ENCODE measurements at places on chromosomes 3 and 15. TPM values are rescaled to one million over a fixed set of nuclear protein-coding genes. Genes with fewer than 3 reads are reported as not detected.

DNA sequence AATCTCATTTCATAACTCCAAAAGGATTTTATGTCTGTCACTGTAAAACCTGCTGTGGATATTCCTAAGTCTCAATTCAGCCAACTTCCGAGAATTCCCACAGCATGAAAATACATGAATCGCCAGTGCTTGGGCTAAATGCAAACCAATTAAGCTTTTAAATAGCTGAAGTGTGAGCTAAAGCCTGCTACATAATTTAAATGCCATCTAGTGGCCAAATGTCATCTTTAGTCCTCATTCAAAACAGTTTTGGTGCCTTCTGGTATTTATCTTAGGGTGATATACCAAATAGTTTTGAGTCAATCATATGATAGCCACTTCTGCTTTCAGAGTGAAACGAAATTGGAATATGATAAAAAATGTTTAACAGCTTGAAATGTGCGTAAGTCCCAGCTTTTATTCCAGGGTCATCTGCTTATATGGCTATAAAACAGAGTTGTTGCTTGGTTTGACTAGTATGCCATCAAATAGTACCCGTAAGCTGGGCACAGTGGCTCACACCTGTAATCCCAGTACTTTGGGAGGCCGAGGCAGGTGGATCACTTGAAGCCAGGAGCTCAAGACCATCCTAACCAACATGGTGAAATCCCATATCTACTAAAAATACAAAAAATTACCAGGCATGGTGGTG, 41.8 kb upstream of the CCNL1 start:
- no peak for DNase-seq

GRCh38 chr3:125262161-125262560, 49.6 kb upstream of the SLC12A8 start:
- no peak for DNase-seq

- DNase-seq, result no peak
Measured at GRCh38 chr15:100623301-100623700, 20.9 kb downstream of the ASB7 start.

DNA sequence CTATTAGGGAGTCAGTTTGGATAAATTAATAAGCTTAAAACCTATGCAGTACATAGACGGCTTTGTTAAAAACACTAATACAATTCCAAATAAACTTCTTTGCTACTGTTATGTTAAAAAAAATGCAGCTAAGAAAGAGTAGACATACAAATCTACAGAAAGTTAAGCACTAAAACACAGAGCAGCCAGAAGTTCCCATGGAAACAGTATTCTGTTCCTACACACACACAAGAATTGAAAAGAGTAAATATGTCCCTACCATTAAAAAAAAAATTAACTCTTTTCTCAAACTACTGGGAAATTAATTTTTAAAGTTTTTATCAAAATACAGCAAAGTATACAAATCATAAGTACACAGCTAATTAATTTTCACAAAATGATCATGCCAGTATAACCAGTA, 71.6 kb downstream of the CLASP2 start:
- no peak for DNase-seq

- no peak for DNase-seq
Measured at GRCh38 chr15:75050283-75050682, 26.9 kb downstream of the PPCDC start.

DNA sequence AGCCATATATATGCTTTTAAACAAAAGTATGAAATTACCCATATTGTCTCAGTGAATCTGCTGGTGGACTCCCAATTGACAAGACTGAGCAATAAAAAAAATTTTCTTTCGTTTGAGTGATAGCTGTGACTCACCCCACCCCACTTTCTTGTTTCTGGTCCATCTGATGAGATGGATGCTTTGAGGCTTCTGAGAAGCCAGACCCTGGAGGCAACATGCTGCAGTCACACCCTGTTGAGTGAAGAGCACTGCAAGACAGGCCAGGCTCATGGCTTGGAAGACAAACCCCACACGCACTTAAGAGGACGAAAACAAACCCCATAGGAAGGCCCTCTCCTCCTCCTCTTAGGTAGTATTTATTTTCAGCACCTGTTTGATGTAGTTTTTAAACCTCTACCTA, 276.0 kb upstream of the TTC14 start:
- no peak for DNase-seq

GRCh38 chr3:178457511-178457910, 78.7 kb upstream of the KCNMB2 start:
- no peak for DNase-seq

DNA sequence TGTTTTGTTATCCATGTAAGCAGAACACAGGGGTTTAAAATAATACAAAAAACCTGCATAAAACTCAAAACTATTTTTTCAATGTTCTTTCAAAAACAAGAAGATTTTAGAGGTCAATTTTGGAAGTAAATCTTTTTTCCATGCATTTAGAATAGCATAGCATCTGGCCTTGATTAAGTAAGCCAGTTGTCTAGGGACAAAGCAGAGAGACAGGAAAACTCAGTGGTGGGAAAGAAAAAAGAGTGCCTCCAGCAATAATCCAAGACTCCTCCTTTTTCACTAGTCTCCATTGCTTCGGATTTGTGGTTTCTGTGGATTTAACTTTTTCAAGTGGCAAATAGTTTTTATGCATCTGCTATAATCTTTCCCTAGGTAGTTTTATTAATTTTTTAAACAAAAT, 88.9 kb downstream of the SUCNR1 start:
- no peak for DNase-seq

GRCh38 chr3:81452418-81452817, 309.0 kb downstream of the GBE1 start:
- DNase-seq, result no peak

- peak; percentile 83 for DNase-seq
Measured at GRCh38 chr3:184582646-184583577, 21.3 kb downstream of the EPHB3 start.

DNA sequence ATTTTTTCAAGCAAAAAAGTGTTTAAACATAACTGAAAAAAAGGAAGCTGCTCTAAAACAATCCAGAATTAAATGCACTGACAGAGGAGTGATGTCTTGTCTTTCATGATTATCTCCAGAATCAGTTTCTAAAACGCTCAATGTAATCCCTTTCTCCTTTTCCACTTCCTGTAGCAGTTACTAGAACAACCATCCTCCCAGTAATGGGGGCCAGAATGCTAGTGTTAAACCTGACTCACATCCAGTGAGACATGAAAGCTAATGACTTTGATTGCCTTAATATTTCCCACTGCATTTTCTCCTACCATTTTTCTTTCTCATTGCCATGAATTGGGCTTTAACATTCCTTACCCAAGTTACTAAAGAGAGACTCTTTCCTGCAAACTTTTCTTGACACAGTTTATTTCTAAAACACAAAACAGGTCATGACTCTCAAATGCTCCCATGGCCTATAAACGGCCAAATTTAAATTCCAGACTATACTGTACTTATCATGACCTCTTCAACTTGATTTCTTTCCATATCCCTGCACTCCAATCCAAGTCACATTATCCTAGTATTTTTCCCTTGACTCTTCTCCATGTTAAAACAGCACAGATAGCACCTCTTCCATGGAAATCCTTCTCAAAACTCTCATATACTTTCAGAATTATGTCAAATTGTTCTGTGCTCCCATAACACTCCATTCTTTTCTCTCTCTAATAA, 341.4 kb downstream of the NAALADL2 start:
- DNase-seq, result no peak

Gene PCYT1A
- 85.5 TPM for total RNA-seq

Gene TRIM59
- total RNA-seq, result 0.57 TPM

Gene FBXL2
- 2.5 TPM for total RNA-seq

Gene CPNE9
- total RNA-seq, result 0.15 TPM

Gene LTF
- 2.1 TPM for total RNA-seq

All from right cardiac atrium (tissue), 5 donors.